RPMI8226 (cell line): ENCODE measurements at places on chromosomes 5 and 9.

DNA sequence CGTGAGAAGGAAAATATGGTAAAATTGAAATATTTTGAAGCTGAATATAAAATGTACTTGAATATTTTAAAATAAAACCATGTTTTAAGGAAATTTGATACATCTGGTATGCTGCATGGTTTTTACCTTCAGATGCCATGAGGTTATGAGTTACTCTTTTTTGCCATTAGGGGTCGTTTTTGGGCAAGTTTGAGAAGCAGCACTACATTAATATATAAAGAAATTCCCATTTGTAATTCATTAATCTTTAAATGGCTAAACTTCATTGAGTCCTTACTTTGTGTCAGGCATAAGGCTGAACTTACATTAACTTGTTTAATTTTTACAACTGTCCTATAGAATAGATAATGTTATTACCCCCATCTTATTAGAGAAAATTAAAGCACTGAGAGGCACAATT, 152.3 kb downstream of the KDM4C start:
- DNase-seq, result no peak

- DNase-seq, result no peak
Measured at GRCh38 chr5:135204151-135204600, 170.1 kb upstream of the PITX1 start.

GRCh38 chr5:2158109-2158508, 275.4 kb upstream of the IRX4 start:
- no peak for DNase-seq

DNA sequence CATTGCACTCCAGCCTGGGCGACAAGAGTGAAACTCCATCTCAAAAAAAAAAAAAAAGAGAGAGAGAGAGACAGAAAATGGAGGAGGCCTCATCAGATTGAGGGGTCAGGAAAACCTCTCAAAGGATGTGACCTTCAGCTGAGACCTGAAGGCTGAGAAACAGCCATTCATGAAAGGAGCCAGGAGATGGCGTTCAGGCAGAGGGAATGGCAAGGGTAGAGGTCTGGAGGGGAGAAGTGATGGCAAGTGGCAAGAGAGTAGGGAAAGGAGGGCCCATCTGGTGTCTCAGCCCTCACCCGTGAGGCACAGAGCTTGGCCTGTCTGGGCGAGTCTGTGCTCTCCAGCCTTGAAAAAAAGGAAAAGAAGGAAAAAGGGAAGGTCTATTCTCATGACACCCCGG, 17.0 kb downstream of the CAMK2A start:
- DNase-seq, result peak; percentile 61

DNA sequence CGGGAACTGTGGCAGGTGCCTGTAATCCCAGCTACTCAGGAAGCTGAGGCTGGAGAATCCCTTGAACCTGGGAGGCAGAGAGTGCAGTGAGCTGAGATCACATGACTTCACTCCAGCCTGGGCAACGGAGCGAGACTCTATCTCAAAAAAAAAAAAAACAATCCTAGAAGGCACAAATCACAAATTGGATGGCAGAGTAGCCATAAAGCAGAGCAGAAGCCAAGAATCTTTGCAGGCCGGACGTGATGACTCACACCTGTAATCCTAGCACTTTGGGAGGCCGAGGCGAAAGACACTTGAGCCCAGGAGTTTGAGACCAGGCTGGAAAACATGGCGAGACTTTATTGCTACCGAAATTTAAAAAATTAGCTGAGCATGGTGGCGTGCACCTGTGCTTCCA, 9.2 kb upstream of the FUBP3 start:
- peak; percentile 21 for DNase-seq

DNA sequence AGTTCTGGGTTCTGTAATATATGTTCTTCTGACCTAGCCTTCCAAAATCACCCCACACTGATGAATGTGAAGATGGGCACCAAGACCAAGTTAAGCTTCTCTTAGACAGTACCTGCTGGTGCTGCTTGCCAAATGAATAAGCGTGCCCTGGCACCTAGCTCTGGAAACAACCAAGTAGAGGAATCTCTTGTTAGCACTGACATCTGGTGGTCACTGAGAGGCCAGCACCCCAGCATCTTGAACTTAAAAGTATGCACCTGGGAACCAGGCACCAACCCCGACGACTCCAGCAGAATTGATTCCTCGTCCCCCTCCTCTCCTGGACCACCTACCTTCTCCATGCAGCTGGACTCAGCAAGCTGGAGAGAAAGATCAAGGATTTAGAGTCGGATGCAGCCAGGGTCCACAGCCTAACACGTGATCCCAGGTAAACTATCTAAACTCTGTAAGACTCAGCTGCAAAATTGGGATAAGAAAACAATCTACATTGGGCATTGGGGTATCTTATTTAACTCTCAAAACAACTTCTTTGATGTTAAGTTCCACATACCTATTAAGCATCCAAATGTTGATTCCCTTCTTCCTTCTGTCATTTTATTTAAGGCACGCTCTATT, 89.8 kb downstream of the SLC1A3 start:
- DNase-seq, result peak; percentile 15

GRCh38 chr5:7742241-7742656, 108.7 kb downstream of the CFAP90 start:
- no peak for DNase-seq
